ENCODE measurements at places on chromosomes 7 and 10. TPM values are rescaled to one million over a fixed set of nuclear protein-coding genes. Genes with fewer than 3 reads are reported as not detected.

The LDB3 gene
- 13.2 TPM for total RNA-seq

GRCh38 chr7:68537774-68538071 is 1060.6 kb upstream of the AUTS2 start:
- no peaks in the 10 kb centered on the region for H3K27me3 ChIP-seq
- no peaks in the 10 kb centered on the region for H3K4me1 ChIP-seq
- H3K4me3 ChIP-seq: no peak overlapping the region
- DNase-seq: no peak
- no peak overlapping the region for H3K27ac ChIP-seq

The HKDC1 gene
- not detected for total RNA-seq

The DDC gene
- not detected for total RNA-seq

DNA sequence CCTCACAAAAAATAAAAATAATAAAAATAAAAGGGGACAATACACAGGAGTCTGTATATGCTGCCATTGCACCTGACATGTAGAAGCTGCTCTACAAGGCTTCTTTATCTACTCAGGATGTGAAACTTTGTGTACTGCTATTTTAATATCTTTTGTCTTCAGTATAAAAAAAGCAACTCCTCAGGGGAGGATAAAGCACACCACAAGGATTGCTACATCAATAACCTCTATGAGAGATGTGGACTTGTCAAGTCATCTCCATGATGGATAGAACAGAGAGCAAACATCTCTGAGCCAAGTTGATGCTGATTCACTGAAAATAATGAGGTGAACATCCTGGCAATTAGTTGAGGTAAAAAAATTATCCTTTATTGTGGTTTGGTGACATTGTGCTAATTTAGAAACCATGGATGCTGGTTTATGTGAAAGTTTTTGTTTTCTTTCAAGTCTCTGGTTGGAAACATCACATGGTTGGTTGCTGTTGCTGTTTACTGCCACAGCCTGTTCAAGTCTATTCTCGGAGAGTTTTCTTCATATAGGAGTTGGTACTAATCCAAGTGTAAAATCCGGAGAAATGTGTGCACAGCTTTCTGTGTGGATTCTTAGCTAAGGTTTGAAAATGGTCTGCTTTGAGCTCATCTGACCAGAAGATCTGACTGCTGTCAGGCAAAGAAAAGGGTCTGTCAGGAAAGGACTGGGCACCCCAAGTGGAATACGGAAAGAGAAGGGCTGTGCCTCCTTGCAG is 1.5 kb upstream of the HECW1 start:
- H3K4me3 ChIP-seq: no peak overlapping the region
- DNase-seq: no peak
- peaks cover 70% of the 10 kb centered on the region for H3K27me3 ChIP-seq
- H3K4me1 ChIP-seq: peaks cover 21% of the 10 kb centered on the region
- H3K27ac ChIP-seq: no peak overlapping the region
- H3K36me3 ChIP-seq: no peaks in the 10 kb centered on the region

The MMP21 gene
- total RNA-seq: 0.33 TPM

The TMEM273 gene
- 8.7 TPM for total RNA-seq

DNA sequence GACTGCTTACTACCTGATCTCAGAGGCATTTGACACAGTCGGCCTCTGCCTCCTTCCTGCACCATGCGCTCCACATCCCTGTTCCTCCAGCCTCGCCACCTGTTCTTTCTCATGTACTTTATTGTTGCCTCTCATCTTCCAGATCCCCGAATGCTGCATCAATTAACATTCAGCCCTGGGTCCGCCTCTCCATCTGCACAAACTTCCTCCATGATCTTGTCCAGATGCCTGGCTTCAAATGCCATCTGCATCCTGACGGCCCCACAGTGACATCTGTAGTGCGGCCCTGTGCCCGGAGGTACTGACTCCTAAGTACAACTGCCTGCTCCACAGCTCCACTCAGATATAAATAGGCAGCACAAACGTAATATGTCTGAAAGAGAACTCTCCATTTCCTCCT is 51.2 kb upstream of the STK17A start:
- H3K4me1 ChIP-seq: no peaks in the 10 kb centered on the region
- H3K27me3 ChIP-seq: no peaks in the 10 kb centered on the region
- H3K4me3 ChIP-seq: no peak overlapping the region
- H3K27ac ChIP-seq: no peak overlapping the region

GRCh38 chr7:99748846-99749579 is 14.0 kb upstream of the CYP3A7 start:
- no peak for DNase-seq
- no peaks in the 10 kb centered on the region for H3K36me3 ChIP-seq
- peaks cover 15% of the 10 kb centered on the region for H3K4me1 ChIP-seq
- H3K4me3 ChIP-seq: no peak overlapping the region
- H3K27me3 ChIP-seq: no peaks in the 10 kb centered on the region

The TNS3 gene
- 17.8 TPM for total RNA-seq

GRCh38 chr7:41481353-41481752 is 221.5 kb downstream of the INHBA start:
- H3K4me3 ChIP-seq: no peak overlapping the region
- no peak for DNase-seq
- no peaks in the 10 kb centered on the region for H3K4me1 ChIP-seq
- no peaks in the 10 kb centered on the region for H3K27me3 ChIP-seq

The CLRN3 gene
- not detected for total RNA-seq

DNA sequence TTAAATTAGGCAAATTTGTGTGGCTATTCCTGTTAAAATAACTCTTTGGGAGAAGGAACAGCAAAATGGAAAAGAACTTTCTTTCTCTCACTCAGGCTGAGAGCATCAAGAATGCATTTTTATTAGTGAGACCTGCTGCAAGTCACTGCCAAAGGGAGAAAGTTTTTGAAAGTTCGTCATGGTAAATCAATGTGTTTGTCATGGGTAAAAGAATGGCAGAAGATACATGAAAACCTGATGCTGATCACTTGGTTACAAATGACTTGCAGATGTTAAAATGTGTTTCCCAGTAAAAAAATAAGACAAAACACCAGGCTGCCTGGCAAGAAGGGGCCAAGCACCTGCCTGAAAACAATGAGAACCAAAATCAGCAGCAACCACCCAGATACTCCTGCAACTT is 484.7 kb upstream of the NRP1 start:
- H3K27me3 ChIP-seq: no peaks in the 10 kb centered on the region
- DNase-seq: no peak

DNA sequence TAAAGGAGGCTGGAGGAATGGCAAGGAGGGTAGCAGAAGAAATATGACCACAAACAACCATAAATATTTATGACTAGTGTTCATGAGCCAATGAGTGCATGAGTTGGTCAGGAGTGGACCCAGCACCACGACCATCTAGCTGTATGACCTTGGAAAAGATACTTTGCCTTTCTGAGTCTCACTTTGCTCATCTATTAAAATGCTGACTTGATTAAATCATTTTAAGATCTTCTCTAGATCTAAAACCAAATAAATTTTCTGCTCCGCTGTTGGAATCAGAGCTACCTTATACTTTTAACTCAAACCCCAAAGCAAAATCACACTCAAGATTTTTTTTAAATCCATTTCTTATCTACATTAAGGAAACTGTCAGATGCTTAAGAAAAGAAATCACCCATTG is 207.0 kb downstream of the GPAM start:
- no peaks in the 10 kb centered on the region for H3K4me1 ChIP-seq
- no peak for DNase-seq
- H3K36me3 ChIP-seq: no peaks in the 10 kb centered on the region
- H3K27ac ChIP-seq: no peak overlapping the region

GRCh38 chr7:149463500-149464161 is 2.8 kb upstream of the ZNF777 start:
- no peaks in the 10 kb centered on the region for H3K36me3 ChIP-seq
- no peaks in the 10 kb centered on the region for H3K27me3 ChIP-seq
- H3K27ac ChIP-seq: no peak overlapping the region
- no peak overlapping the region for H3K4me3 ChIP-seq

- no peaks in the 10 kb centered on the region for H3K36me3 ChIP-seq
- H3K27me3 ChIP-seq: no peaks in the 10 kb centered on the region
- H3K4me3 ChIP-seq: no peak overlapping the region
- no peak for DNase-seq
Measured at GRCh38 chr7:77655836-77656455, 40.3 kb upstream of the RSBN1L start.

DNA sequence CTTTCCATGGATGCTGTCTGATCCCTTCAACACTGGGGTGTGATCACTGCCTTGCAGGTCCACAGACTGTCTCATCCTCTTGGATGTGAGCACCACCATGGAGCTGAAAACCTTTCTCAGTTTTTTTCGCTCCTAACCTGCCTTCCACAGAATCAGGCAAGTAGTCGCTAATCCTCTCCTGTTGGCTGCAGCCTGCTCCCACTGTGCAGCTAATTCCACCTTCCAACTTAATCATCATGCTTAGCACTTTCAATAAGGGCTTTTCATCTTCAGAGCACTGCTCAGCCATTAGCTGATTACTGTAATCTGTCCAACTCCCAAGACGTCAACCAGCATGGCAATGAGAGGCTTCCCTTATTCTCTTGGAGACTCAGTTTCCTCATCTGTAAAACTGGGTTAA is 15.1 kb upstream of the CDH23 start:
- DNase-seq: no peak
- no peak overlapping the region for H3K4me3 ChIP-seq
- H3K36me3 ChIP-seq: no peaks in the 10 kb centered on the region

- no peak overlapping the region for H3K27ac ChIP-seq
- no peaks in the 10 kb centered on the region for H3K4me1 ChIP-seq
- no peaks in the 10 kb centered on the region for H3K27me3 ChIP-seq
- no peaks in the 10 kb centered on the region for H3K36me3 ChIP-seq
Measured at GRCh38 chr7:142094861-142095260, 16.7 kb upstream of the MGAM2 start.

DNA sequence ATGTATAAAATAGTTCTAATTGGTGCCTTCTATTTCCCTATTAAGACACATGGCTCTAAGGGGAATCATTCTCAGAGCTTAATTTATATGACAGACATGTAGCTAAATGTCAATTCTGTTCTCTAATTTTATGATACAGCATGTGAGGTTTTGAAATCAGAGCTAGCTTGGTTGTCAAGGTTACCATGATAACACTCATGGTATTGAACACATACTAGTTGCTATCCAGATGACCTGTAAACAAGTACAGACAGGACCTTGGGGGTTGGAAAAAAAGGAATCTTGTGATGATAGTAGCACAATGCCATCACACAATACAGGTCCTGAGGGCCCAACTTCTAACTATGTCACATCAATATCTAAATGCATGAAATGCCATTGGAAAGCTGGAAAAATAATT is 49.2 kb downstream of the RHOBTB1 start:
- no peaks in the 10 kb centered on the region for H3K27me3 ChIP-seq
- H3K4me3 ChIP-seq: no peak overlapping the region

GRCh38 chr7:41292487-41292886 is 410.4 kb downstream of the INHBA start:
- H3K4me1 ChIP-seq: no peaks in the 10 kb centered on the region
- no peak overlapping the region for H3K27ac ChIP-seq
- no peak for DNase-seq
- no peak overlapping the region for H3K4me3 ChIP-seq
- no peaks in the 10 kb centered on the region for H3K27me3 ChIP-seq

The MMRN2 gene
- 8.6 TPM for total RNA-seq

DNA sequence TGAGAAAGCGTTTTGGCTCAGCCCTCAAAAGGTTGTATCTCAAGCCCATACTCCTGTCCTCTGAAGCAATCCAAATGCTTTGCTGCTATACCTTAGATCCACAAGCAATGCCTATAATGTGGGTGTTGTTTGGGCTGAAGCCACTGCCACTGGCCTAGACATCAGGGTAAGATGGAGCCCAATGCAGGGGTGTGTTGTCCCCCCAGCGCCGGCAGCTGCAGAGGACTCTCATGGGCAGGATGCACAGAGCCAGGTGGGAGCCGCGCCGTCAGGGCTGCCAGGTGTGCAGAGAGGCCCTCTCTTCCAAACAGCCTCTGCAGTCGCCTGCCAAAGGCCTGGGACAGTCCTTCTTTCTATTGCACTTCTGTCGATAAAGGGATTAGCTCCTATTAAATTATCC is 205.2 kb upstream of the SHH start:
- no peaks in the 10 kb centered on the region for H3K27me3 ChIP-seq
- H3K4me1 ChIP-seq: no peaks in the 10 kb centered on the region
- no peaks in the 10 kb centered on the region for H3K36me3 ChIP-seq
- no peak overlapping the region for H3K4me3 ChIP-seq
- no peak for DNase-seq

The KLF14 gene
- total RNA-seq: not detected

The SPDYE9 gene
- not detected for total RNA-seq

- H3K27ac ChIP-seq: no peak overlapping the region
- DNase-seq: no peak
- peaks cover 37% of the 10 kb centered on the region for H3K4me1 ChIP-seq
- H3K27me3 ChIP-seq: peaks cover 82% of the 10 kb centered on the region
- H3K36me3 ChIP-seq: no peaks in the 10 kb centered on the region
Measured at GRCh38 chr7:1246160-1246870, 13.6 kb downstream of the UNCX start.

The FAM171A1 gene
- total RNA-seq: 7.5 TPM

The SNX10 gene
- 4.5 TPM for total RNA-seq

- no peaks in the 10 kb centered on the region for H3K27me3 ChIP-seq
- H3K4me3 ChIP-seq: no peak overlapping the region
- no peak for DNase-seq
Measured at GRCh38 chr7:1923409-1924257, 253.6 kb downstream of the ELFN1 start.

- no peak overlapping the region for H3K27ac ChIP-seq
- no peaks in the 10 kb centered on the region for H3K4me1 ChIP-seq
- no peak for DNase-seq
- H3K27me3 ChIP-seq: no peaks in the 10 kb centered on the region
Measured at GRCh38 chr7:141409801-141410329, 141.3 kb upstream of the AGK start.

DNA sequence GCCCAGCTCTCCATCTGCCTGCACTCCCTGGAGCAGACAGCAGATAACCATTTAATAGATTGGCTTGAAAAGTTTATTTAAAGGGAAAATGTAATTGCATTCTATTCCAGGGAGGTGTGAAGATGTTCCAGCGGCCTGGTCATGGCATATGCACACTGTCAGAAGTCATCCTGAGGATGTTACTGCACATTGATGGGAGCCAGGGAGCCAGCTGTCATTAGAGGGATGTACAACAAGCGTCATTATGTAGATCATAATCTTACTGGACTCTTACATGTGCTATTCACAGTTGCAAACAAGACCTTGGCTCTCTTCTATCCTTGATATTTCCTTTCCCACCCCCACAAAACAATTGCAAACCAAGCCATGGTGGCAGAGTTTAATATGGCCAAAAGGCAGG is 65.4 kb downstream of the FAM204A start:
- no peaks in the 10 kb centered on the region for H3K36me3 ChIP-seq
- no peaks in the 10 kb centered on the region for H3K27me3 ChIP-seq
- H3K4me1 ChIP-seq: peaks cover 8% of the 10 kb centered on the region

The RSPH10B gene
- not detected for total RNA-seq

DNA sequence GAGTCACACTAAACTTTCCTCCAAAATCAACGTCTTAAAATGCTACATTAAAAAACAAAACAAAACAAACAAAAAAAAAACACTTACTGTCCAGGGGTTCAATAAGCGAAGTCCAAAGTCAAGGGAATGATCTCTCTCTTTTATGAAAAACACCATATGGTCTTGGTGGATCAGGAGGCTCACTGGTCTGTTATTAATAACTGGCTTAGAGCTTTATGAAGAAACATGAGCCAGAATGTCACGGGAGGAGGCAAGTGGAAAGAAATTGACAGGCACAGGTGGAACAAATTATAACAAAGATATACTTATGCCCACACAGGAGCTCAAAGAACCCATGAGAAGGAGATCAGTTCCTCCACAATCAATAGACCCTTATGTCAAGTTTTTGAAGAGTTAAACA is at the start of gene MRLN:
Gene MRLN, minus strand, starts transcription at position 189 of the 400 bp plus-strand sequence.
- H3K4me1 ChIP-seq: no peaks in the 10 kb centered on the region
- H3K27me3 ChIP-seq: no peaks in the 10 kb centered on the region
- DNase-seq: no peak
- H3K4me3 ChIP-seq: no peak within 1 kb of the TSS

The ZNF783 gene
- 10.3 TPM for total RNA-seq
